Stimulated activated CD8-positive, alpha-beta memory T cell treated with anti-CD3 and anti-CD28 coated beads, Interleukin-4, amount 100 ng/mL, for 48 hours (primary cell): ENCODE measurements at places on chromosomes 13 and 19.

- no peak for DNase-seq
Observed at GRCh38 chr19:43751466-43752220, 3.1 kb downstream of the SMG9 start.

DNA sequence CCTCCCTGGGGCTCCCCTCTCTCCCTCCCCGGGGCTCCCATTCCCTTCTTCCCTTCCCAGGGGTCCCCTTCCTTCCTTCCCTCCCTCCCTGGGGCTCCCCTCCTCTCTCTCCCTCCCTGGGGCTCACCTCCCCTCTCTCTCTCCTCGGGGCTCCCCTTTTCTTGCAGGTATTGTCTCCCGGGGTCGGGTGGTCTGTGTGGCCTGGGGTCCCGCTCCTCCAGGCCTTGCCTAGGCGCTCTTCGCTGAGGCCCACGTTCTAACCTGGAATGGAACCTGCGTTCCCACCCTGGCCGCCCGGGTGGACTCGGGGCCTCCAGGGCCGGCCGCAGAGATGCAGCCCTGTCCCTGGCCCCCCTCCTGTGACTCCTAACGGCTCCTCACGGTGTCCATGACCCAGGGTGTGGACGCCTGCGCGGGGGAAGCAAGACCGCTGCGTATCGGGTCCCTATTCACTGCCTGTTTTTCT lies 940 bp upstream of the DCUN1D2 start:
- DNase-seq: no peak

DNA sequence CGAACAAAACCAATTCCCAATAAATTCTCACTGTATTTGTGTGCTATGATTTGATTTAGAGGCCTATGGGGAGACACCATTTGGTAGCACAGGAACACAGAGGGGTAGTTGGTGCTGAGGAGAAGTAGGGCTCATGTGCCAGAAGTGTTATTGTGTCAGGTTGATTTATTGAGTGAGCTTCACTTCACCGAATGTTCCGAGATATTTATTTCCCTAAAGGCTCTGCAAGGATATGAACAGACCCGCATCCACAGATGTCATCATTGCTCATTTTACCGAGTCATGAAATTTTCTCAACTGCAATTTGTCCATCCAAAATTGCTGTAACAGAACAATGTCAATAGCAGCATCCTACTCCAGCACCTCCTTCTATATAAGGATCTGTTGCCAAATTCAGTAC lies 69.5 kb downstream of the DACH1 start:
- DNase-seq: no peak

GRCh38 chr19:17549085-17549740 lies 6.2 kb upstream of the COLGALT1 start:
- DNase-seq: no peak

- DNase-seq: peak; percentile 27
Observed at GRCh38 chr13:60267498-60268202, 103.9 kb upstream of the DIAPH3 start.

GRCh38 chr19:15631817-15632216 lies 8.9 kb upstream of the CYP4F3 start:
- peak; percentile 32 for DNase-seq

- no peak for DNase-seq
Observed at GRCh38 chr13:25869941-25870340, 181.9 kb downstream of the SHISA2 start.

- no peak for DNase-seq
Observed at GRCh38 chr13:22176968-22177520, 506.2 kb downstream of the FGF9 start.

DNA sequence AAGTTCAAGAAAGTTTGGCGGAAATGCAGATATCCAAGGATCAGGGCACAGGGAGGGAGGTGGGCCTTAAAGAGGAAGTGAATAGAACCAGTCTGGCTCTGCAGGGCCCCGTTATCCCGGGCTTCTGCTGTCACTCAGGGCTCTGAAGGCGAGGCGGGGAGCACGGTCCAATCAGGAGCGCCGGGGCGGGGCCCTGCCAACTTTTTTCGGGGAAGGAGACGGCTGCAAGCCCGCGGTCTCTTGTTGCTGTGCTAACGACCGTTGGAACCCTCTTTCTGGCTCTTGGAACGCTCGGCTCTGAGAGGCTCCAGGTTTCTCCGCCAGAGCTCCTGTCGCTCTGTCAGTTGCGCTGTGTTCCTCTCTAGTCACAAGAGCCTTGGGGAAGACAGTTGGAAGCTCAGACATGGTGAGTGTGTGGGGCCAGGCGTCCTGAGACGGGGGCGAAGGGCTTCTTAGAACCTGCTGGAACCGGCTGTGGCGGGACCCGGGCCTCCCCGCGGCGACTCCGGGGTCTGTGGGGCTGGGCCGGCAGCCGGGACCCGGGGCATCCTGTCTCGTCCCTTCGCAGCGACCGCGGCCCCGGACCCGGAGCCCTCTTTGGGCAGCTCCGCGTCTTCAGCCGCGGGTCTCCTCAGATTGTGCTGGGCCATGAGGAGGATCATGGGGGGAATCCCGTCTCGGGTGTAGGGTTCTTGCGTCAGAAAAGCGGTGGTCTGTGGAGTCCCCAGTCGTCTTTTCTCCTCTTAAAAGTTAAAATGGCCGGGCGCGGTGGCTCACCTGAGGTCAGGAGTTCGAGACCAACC lies 27.7 kb downstream of the ZNF844 start:
- DNase-seq: peak; percentile 87

DNA sequence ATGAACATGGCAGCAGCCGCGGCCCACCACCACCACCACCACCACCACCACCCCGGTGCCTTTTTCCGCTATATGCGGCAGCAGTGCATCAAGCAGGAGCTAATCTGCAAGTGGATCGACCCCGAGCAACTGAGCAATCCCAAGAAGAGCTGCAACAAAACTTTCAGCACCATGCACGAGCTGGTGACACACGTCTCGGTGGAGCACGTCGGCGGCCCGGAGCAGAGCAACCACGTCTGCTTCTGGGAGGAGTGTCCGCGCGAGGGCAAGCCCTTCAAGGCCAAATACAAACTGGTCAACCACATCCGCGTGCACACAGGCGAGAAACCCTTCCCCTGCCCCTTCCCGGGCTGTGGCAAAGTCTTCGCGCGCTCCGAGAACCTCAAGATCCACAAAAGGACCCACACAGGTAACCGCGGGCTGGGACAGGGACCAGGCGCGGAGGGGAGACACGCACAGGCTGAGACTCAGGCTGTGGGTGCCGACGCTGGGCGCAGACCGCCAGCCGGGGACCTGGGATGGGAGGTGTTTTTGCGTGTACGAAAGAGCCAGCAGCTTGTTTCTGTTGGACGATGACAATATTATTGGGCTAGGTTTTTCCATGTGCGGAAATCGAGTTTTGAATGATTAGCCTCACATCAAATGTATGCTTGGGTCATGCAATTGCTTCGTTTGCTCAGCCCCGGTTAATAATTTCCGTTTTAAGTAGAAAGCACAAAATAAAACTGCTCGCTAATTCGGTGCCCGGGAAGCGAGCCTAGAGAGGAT lies 1.3 kb downstream of the ZIC2 start:
- DNase-seq: peak; percentile 26

- DNase-seq: no peak
Observed at GRCh38 chr19:13493516-13494310, 12.6 kb downstream of the CACNA1A start.

- DNase-seq: no peak
Observed at GRCh38 chr19:2812414-2813234, 7.0 kb upstream of the ZNF554 start.

DNA sequence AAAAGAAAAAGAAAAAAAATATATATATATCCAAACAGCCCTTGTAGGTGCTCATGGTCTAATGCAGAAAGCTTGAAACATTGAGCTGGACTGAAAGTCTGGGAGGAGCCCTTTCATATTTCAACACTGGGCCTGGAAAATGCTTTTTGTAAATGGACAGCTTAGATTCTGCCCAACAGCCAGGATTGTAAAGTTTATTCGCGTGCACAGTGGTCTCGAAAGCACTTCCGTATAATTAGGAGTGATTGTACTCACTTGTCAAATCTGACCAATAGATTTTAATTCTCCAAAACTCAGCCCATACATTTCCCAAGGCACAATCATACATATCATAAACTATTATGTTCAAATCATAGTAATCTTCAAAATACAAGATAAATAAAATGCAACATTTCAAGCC lies 260.1 kb downstream of the COL4A1 start:
- no peak for DNase-seq

DNA sequence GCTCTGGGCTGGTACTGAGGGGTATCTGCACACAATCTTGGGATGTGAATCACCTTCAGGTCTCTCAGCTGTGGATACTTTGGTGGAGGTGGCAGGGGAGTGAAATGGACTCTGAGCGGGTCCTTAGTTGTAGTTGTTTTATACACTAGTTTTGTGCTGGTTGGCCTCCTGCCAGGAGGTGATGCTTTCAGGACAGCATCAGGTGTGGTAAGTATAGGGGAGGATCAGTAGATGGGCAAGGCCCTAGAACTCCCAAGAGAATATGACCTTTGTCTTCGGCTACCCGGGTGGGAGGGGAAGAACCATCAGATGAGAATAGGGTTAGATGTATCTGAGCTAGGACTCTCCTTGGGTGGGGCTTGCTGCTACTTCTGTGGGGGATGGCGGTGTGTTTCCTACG lies 2284.3 kb upstream of the PCDH20 start:
- DNase-seq: no peak

DNA sequence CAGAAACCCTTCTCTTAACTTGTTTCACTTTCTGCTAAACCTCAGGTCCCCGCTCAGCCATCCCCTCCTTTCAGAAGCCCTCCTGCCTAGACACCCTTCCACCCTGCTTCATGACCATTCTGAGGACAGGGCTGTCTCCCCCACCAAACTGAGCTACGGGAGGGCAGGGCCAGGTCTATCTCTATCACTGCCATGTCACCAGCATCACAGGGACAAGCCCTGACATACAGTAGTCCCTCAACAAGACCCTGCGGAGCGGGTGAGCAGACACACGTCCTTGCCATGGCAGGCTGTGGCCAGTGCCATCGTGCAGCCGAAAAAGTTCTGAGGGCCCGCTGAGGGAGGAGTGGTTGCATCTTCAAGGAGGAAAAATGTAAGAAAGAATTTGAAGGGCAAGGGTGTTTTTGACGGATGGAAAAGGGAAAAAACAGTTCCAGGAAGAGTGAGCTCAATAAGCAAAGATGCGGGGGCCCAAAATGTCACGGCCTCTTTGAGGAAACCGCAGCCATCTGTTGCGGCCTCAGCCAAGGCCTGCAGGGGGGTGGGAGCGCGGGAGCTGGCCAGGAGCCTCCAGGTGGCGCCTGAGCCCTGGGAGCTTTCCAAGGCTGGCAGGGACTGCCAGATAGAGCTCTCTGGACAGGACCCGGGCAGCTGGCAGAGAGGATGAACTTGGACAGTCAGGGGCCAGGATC lies 8.1 kb downstream of the PTGIR start:
- peak; percentile 77 for DNase-seq

- no peak for DNase-seq
Observed at GRCh38 chr13:62014299-62014698, 598.6 kb upstream of the PCDH20 start.
